ENCODE measurements at places on chromosomes 2 and 18.

DNA sequence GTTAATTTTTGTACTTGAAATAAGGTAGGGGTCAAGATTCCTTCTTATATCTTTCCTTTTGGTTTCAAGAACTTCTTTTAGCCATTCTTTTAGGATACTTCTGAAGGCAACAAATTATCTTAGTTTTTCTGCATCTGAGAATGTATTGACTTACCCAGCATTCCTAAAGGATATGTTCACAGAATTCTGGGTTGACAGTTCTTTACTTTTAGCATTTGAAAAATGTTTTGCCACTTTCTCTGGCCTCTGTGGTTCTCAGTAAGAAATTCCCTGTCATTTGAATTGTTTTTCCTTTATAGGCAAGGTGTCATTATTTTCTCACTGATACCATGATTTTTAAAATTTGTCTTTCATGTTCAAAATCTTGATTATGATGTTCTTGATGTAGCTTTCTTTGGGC, 162.4 kb downstream of the GALNT1 start:
- DNase-seq = no peak

DNA sequence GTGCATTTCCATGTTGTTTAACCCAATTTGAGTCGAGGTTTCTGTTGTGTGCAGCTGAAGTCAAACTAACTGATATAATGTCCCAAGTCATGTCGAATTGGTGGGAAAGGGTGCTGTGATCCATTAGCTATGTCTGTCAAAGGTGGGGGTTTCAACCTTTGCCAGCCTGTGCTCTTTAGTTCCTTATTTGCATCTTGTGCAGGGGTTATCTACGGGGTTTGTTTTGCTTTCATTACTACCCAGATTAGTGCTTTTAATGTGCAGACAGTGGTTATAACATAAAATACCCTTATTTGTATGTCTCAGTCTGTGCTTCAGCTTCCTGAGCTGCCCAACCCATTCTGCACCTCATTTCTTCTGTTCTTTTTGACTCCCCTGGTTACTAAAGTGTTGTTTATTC, 271.9 kb upstream of the CXCR4 start:
- no peak for DNase-seq

DNA sequence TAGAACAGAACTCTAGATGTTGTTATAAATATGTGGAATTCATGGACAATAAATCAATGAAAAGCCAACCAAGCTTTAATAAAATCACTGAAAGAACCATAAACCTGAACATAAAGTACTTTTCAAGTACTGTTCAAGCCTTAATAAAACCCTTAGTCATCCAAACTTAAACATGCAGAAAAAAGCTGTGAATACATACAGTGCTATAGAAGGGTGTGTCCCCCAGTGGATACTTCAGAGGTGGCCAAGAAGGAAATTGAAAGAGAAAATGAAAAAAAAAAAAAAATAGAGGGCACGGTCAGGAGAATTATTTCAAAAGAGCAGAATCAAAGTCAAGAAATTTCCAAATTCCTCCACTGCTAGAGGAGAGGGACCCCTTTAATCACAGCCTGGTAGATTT, 141.1 kb downstream of the SP100 start:
- DNase-seq = no peak

- DNase-seq = peak; percentile 45
Observed at GRCh38 chr2:36783246-36783645, 86.7 kb downstream of the VIT start.

DNA sequence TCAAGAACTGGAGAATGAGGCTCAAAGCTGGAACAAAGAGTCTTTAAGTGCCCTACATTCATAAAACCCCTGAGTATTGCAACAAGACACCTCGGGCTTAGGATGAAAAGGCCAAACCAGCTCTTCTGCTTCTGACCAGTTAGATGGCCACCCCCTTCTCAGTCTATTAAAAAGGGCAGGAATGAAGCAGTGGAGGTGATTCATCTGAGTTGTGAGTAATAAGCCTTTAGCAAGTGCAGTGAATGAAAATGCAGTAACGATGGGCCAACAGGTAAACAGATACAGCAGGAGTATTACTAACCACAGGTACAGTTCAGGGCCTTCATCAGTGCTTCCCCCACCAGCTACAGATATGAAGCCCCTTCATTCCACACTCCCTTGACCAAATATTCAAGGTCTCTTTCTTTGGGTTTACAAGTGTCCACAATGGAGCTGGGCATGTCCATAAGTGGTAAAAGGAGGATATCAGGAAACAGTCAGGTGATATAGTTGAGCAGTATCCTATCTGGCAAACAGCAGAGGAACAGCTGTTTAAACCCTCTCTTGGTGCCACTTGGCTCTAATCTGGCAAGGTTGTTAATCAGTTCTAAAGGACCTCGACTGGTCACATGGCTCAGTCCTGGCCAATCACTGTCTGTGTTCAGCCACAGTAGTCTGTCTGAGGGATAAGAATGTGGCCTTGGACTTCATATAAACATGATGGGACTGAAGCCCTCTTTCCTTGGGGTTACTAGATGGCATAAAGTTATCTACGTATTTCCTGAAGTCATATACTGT, 17.8 kb downstream of the SERPINB13 start:
- DNase-seq = no peak

All from femur (tissue), 1 donor.